ENCODE measurements at places on chromosomes 11 and 22.
A peak's percentile ranks its signal among the peaks of the same experiment; 100 is the strongest.

- no peak for DNase-seq
Observed at GRCh38 chr11:109019342-109019936, 354.6 kb downstream of the DDX10 start.

GRCh38 chr11:26621132-26621531 is 49.1 kb upstream of the MUC15 start:
- peak; percentile 60 for DNase-seq

DNA sequence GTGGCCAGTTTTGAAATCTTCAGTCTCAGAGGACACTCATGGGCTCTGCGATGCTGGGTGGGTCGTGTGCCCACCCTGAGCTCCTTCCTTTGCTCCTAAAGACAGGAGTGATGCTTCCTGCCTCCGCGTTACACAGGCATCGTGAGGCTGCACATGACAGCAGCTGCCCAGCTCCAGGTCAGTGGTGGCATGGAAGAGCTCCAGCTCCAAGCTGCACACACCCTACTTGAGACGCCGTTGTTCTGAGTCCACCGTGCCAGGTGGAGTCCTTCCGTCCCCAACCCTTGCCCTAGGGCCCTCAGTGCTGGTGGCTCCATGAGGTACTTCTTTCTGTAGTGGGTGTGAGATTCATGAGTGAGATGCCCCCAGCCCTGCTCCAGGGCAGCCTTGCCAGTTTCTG is 794.1 kb downstream of the BRD1 start:
- no peak for DNase-seq

GRCh38 chr11:3627291-3627690 is 14.5 kb downstream of the ART5 start:
- DNase-seq: peak; percentile 97

GRCh38 chr22:23225724-23226496 is 45.6 kb downstream of the BCR start:
- DNase-seq: no peak

DNA sequence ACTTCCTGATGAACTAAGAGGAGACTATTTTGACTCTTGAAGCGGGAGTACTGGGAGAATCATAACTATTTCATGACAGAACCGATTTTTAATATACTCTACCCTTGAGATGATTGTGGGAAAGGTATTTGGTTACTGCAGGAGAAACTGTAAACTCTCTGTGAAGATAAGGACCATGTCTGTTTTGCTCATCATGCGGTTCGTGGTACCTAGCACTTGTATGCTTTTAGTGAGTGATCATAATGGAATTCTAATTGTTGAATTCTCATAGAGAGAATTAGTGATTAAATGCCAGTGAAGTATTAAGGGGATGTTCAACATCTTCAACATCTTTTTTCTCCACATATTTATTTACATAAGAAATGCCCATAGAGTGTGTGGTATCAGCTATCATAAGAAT is 11.4 kb downstream of the AASDHPPT start:
- DNase-seq: peak; percentile 50

- DNase-seq: peak; percentile 76
Observed at GRCh38 chr11:102453302-102453695, 734 bp upstream of the TMEM123 start.

DNA sequence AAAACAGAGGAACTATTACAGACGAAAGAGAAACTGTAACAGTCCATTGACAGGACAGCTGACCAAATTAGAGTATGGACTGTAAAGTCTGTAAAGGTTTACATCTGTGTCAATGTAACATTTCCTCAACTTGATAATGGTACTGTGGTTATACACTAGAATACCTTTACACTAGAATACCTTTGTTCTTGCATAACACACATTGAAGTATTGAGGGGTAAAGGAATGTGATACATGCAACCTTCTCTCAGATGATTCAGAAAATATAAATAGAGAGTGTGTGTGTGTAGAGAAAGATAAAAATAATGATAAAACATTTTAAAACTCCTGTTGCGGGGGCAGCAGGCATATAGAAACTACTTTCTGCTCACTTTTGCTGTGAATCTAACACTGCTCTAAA is 5.6 kb upstream of the EEF1G start:
- peak; percentile 53 for DNase-seq

DNA sequence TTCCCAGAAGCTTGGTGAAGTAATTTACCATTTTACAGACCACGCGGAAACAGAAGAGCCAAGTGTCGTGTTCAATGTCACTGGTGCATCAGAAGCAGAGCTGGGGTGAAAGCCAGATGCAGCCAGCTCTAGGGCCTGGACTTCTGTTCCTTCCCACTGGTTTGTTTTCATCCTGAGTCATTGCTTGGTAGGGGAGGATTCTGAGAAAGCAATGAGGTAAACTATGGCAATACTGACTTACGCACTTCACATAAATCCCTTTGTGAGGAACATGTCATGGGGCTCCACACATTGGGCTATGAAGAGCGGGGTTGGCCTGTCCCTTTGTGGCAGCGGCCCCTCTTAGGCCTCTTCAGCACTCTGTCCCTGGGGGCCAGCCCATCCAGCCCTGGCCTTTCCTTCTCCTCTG is 52.4 kb upstream of the RBFOX2 start:
- DNase-seq: peak; percentile 90

GRCh38 chr22:18075720-18076497 is 1.9 kb upstream of the PEX26 start:
- DNase-seq: peak; percentile 92

- no peak for DNase-seq
Observed at GRCh38 chr11:107780775-107781174, 68.9 kb upstream of the SLN start.

GRCh38 chr22:26404851-26405421 is 24.1 kb upstream of the ASPHD2 start:
- DNase-seq: no peak

DNA sequence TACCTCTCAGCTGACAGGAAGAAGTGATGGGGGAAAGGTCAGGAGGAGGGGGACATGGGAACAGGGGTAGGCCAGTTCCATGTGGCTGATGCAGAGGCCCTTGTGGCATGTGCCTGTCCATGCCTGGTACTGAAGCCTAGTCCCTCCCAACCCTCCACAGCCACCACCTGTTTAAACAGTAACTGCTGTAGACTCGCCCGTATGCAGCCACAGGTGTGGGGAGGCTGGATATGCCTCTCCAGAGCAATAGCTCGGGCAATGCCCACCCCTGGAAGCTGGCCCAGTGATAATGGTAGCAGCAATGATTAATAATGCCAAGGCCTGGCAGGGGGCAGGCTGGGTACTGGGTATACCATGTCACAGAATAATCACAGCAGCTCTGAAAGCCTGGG is 2.3 kb downstream of the SMTN start:
- DNase-seq: peak; percentile 37

DNA sequence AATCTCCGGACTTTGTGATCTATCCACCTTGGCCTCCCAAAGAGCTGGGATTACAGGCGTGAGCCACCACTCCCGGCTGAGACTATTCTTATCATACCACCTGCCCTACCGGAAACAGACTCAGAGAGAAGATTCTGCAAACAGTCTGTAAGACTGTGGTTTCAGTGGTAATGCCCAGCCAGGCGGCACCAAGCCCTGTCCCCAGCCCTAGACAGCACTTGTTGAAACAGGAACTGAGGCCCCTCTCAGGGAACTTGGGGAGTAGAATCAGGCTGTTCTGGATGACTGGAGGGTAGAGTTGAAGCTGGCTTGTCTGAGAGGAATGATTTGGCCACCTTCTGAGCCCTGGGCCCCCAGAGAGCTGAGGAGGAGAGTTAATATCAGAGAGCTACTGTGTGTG is 1.3 kb upstream of the INSC start:
- no peak for DNase-seq

- DNase-seq: no peak
Observed at GRCh38 chr11:35103366-35104208, 35.4 kb upstream of the CD44 start.

- DNase-seq: no peak
Observed at GRCh38 chr11:80773919-80774318, 1333.1 kb upstream of the TENM4 start.

DNA sequence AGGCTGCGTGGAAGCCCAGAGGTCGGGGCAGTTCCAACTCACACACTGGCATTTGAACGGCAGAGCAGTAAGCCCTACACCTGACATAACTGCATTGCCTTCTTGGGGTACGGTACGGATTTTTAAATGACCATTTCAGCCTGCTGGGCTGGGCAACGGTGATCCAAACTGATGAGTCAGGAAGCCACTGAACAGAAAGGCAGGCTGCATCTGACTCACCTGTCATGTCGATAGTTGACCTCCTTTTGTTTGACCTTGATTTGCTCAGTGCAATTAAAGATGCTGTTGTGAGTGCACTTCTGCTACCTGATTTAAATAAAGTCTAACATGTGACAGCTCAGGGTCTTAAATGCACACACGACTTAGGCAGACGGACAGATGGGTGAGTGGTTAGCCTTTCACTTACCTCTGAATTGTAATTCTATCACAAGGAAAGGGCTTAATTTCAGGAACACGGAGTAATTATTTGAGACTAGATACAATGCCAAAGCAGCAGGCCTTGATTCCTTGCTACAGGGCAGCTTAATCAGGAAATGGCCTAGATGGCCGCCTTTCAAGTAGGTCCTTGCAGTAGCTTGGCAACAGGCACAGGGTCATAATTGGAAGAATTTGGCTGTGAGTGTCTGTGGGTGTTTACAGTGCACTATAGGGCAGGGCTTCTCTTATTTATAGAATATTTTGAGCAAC is 52.2 kb downstream of the BMAL1 start:
- DNase-seq: peak; percentile 36

DNA sequence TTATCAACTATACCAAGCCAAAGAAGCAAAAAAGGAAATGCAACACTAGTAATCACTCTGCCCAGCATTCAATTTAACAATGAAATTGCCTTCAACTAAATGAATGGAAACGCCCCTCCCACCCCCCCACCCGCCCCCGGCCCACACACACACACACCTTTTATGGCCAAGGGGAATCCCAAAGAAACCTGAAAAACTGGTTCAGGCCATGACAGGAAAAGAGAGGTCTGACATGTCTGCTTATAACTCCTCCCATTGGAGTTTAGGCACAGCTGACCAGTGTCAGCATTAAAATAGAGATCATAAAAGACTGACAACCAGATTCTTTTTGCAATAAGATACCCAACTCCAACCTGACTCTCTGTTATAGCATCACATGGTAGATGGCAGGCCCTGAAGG is 42.6 kb downstream of the ACER3 start:
- no peak for DNase-seq

DNA sequence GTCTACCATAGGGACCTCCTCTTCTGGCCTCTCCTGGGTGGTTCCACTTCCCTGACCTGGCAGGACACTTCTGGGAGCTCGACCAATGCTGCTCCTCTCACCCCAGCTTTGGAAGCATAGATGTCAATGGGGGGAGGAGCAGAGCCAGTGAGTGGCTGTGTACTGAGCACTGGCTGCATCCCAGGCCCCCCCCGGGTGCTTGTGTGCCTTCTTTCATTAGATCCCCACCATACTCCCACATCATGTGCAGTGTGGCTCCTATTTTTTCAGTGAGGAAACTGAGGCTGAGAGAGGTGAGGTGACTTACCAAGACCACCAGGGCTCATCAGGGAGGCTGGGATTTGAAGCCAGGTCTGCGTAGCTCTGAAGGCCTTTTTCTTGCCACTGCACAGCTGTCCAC is 44.3 kb downstream of the LRRC32 start:
- DNase-seq: no peak

DNA sequence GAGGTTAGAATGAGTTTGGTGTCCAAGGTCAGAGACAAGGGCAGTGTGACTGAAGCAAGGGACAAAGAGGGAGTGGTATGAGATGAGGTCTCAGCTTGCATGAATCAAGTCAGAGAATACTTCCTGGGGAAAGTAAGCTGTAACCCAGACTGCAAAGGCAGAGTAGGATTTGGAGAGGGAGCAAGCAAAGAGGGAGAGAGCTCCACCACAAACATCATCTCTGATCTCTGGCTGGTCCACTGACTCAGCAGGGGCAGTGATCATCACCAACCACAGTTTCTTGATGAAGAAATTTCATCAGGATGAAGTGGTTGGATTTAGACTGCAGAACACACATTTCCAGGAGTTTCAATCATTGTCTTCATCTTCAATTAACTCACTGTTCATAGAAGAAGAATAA is 54.9 kb upstream of the HMGXB4 start:
- no peak for DNase-seq

GRCh38 chr11:126355324-126355925 is at the start of gene ST3GAL4:
TSS of gene ST3GAL4 (plus strand) at chr11:126355686. CDS start at chr11:126406156, 50,470 bp downstream.
- peak; percentile 52 for DNase-seq

GRCh38 chr22:26619510-26619909 is 1.7 kb upstream of the CRYBB1 start:
- no peak for DNase-seq

DNA sequence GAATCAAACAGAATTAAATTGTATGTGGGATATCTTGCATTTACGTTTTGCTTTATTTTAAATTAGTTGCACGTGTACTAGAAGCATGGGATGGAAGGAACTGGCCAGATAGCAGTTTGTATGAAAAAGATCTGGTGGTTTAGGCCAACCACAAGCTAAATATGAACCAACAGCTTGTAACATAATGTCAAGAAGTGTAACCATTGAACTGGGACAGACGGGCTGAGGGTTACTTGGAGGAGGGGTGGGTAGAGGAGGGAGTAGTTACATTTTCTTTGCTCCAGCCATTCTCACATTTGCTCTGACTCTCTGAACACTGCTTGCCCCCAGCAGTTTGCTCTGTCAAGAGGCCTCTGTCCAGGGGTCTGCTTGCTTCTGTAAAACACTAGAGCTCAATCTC is 31.7 kb upstream of the CXCR5 start:
- DNase-seq: no peak

GRCh38 chr11:116990811-116991210 is 107.4 kb downstream of the SIK3 start:
- DNase-seq: no peak

DNA sequence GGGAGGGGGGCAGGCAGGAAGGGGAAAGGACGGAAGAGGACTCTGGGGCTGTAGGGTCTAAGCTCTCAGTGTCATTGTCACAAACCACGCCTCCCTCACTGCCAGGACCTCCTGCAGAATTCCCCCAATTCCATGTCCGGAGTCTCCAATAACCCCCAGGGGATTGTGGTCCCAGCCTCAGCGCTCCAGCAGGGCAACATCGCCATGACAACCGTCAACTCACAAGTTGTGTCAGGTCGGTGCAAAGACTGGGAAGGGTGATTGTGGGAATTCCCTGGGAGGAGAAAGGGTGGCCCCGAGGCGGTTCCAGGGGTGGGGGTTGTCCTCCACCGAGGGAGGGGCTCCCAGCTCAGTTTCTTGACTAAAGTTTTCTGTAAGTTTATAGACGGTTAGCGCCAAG is 86.0 kb downstream of the FEZ1 start:
- DNase-seq: no peak

DNA sequence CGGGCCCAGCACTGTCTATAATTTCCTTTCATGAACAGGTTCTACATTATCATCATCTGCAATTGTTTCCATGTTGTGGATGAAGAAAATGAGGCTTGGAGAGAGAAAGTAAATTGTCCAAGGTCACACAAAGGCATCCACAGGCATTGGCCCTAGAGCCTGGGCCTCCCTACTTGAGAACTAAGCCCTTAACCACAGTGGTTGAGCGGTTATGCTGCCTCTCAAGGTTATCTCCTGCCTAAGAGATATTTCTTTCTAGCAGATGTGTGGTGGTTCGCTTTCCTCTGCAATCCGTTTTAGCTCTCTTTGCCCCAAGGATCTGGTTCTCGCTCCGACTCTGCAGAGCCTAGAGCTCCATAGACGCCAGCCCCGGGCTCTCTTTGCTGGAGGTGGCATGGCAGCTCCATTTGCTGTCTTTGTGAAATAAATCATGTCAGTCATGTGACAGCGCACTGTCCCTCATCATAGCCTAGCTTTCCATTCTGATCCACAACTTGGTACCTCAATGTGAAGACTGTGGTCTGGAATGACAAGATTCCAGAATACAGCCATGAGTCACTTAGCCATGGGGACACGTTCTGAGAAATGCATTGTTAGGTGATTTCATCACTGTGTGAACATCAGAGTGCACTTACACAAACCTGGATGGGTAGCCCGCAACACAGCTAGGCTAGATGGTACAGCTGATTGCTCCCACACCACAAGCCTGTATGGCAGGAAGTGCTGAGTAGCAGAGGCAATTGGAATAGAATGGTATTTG is 27.2 kb downstream of the RPS6KA4 start:
- no peak for DNase-seq

Measured in kidney glomerular epithelial cell (primary cell).